ENCODE measurements at places on chromosomes 1 and 21. TPM values are rescaled to one million over a fixed set of nuclear protein-coding genes. Genes with fewer than 3 reads are reported as not detected.

- no peak overlapping the region for H3K4me3 ChIP-seq
- no peak overlapping the region for H3K27ac ChIP-seq
- H3K36me3 ChIP-seq = no peaks in the 10 kb centered on the region
Measured at GRCh38 chr1:235652364-235652763, 2.8 kb upstream of the GNG4 start.

DNA sequence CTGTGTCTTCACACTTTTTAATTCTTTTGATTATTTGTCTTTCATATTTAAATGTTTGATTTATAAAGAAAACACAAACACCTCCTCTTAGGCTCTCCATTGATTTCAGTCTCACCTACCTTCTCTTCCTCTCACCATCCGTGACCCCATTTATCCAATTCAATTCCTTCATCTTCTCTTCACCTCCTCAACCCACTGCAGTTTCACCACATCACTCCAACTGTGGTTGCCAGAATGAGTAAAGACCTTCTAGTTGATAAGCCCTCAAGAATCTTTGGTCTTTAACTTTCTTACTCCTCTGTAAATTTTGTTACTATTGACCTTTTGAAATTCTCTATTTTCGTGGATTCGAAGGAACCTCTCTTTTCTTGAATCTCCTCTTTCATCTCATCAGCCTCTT is 260.7 kb downstream of the CHRM3 start:
- DNase-seq = no peak
- no peaks in the 10 kb centered on the region for H3K27me3 ChIP-seq
- no peaks in the 10 kb centered on the region for H3K4me1 ChIP-seq
- no peaks in the 10 kb centered on the region for H3K36me3 ChIP-seq
- H3K27ac ChIP-seq = no peak overlapping the region

GRCh38 chr1:152440635-152441471 is 26.8 kb upstream of the CRNN start:
- H3K36me3 ChIP-seq = no peaks in the 10 kb centered on the region
- H3K4me1 ChIP-seq = peaks cover 15% of the 10 kb centered on the region
- H3K4me3 ChIP-seq = no peak overlapping the region
- DNase-seq = no peak

DNA sequence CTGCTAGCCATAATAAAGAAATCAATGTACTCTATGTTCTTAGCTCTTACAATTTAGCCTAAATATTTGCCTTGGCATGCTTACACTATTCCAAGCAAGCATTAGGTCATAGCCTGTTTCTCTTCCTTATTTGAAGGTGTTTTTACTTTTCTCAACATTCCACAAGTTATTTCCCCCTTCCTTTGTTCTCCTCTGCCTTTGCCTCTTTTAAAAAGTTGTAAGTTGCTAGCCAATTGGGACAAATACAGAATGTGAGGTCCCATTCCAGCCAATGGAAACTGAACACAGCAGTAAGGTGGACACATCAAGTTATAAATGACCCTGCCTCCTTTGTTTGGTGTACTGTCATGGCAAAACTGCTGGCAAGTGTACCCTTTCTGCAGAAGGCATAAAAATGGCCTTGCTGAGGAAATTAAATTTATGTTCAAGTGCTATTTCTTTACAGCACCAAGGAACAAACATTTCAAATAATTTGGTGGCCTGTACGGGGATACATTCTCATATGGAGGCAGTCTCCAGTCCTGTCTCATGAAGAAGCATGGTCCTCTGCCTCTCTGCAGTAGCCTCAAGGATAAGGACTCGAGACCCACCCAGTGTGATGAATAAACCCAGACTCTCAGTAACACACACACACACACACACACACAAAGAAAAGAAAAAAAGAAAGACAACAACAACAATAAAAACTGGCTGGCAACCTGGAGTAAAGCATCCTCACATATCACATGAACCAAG is 28.8 kb upstream of the FMO1 start:
- H3K27ac ChIP-seq = peak overlapping the region; percentile 93
- no peak for DNase-seq
- peaks cover 68% of the 10 kb centered on the region for H3K4me1 ChIP-seq
- H3K27me3 ChIP-seq = no peaks in the 10 kb centered on the region

DNA sequence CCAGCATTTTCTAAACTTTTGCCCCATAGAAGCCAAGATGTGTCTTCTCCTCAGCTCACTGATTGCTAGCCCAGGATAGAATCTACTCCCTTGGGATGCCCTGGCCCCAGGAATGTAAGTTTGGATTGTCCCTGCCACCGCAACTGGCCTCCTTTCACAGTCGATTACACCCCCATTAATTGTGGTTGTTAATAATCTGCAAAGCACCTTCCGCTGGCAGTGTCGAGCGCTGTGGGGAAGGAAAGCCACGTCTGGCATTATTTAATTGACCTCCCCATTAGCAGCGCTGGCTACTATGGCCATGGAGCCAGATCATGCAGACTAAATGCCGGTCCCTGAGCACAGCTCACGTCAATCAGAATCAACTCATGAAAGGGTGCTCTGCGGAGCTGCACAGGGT is 597.3 kb upstream of the PLXNA2 start:
- H3K4me3 ChIP-seq = no peak overlapping the region
- H3K27me3 ChIP-seq = no peaks in the 10 kb centered on the region
- no peak for DNase-seq
- no peak overlapping the region for H3K27ac ChIP-seq
- H3K4me1 ChIP-seq = no peaks in the 10 kb centered on the region

DNA sequence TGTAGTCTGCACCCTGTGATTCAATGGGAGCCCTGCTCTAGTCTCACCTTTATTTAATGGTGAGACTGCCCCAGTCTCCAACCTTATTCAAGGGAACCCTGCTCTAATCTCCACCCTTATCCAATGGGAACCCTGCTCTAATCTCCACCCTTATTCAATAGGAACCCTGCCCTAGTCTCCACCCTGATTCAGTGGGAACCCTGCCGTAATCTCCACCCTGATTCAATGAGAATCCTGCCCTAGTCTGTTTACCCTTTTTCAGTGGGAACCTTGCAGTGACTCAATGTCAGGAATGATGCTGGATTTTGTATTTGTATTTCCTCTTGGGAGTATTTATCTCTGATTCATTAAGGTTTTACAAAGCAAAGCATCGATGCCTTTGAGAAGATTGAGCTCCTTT is 39.5 kb downstream of the TRPM2 start:
- no peaks in the 10 kb centered on the region for H3K36me3 ChIP-seq
- no peaks in the 10 kb centered on the region for H3K4me1 ChIP-seq
- H3K4me3 ChIP-seq = no peak overlapping the region
- H3K27ac ChIP-seq = no peak overlapping the region
- H3K27me3 ChIP-seq = no peaks in the 10 kb centered on the region
- no peak for DNase-seq

- H3K4me3 ChIP-seq = no peak overlapping the region
- no peaks in the 10 kb centered on the region for H3K4me1 ChIP-seq
- H3K27ac ChIP-seq = no peak overlapping the region
- no peaks in the 10 kb centered on the region for H3K27me3 ChIP-seq
Measured at GRCh38 chr1:204837440-204838084, 33.1 kb upstream of the NFASC start.

TIPRL gene
- 22.9 TPM for total RNA-seq

ATP1A4 gene
- total RNA-seq = 0.68 TPM

DMBX1 gene
- total RNA-seq = not detected

PPP2R5A gene
- 46.1 TPM for total RNA-seq

ASAP3 gene
- 28.2 TPM for total RNA-seq

Measured in thoracic aorta (tissue), 2 donors.